Endothelial cell (in vitro differentiated cells): ENCODE measurements at places on chromosomes 6 and 20. TPM values are rescaled to one million over a fixed set of nuclear protein-coding genes. Genes with fewer than 3 reads are reported as not detected.

Gene LY6G6D
- not detected for total RNA-seq

Gene SPAG4
- total RNA-seq: 15.2 TPM

Gene GLYATL3
- not detected for total RNA-seq

Gene ARMC12
- 0.69 TPM for total RNA-seq

Gene SLC32A1
- 3.4 TPM for total RNA-seq

Gene PSORS1C2
- total RNA-seq: 0.38 TPM

Gene TPX2
- total RNA-seq: 27.2 TPM

Gene SMPDL3A
- total RNA-seq: 10.3 TPM

Gene CD93
- 139 TPM for total RNA-seq

Gene LBP
- 1.2 TPM for total RNA-seq

Gene TCF15
- 6.6 TPM for total RNA-seq
